ENCODE measurements at places on chromosomes 7 and 10.
A peak's percentile ranks its signal among the peaks of the same experiment; 100 is the strongest.

GRCh38 chr10:36109399-36110023 is 467.4 kb upstream of the FZD8 start:
- DNase-seq, result no peak

- DNase-seq, result no peak
Measured at GRCh38 chr7:107045980-107046379, 1.5 kb downstream of the PRKAR2B start.

- peak; percentile 96 for DNase-seq
Measured at GRCh38 chr7:4641667-4642467, 40.2 kb upstream of the FOXK1 start.

DNA sequence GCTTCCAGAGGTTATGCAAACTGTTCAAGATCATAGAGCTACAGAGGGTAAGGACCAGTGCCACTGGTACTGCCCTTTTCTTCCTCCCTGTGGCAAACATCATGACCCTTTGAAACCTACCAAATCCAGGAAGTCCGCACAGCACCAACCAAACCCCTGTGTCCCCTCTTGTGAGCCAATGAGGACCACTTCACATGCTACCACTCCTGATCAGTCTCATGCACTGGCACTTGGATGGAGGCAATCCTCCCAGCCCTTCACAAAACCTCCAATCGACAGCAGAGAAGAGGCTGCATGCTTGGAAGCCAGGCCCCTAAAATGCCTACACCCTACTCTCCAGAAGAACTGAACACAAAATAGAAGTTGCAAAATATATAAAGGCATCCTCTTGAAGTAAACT is 248.0 kb downstream of the TNS3 start:
- DNase-seq, result no peak

DNA sequence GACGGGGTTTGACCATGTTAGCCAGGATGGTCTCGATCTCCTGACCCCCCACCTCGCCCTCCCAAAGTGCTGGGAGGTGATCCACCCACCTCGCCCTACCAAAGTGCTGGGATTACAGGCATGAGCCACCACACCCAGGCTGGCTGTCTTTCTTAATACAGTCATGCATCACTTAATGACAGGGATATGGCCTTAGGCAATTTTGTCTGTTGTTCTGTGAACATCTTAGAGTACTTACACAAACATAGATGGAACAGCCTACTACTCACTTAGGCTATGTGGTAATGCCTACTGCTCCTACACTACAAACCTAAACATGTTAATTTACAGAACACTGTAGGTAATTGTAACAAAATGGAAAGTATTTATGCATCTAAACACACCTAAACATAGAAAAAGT is 106.6 kb upstream of the KCNMA1 start:
- DNase-seq, result no peak

DNA sequence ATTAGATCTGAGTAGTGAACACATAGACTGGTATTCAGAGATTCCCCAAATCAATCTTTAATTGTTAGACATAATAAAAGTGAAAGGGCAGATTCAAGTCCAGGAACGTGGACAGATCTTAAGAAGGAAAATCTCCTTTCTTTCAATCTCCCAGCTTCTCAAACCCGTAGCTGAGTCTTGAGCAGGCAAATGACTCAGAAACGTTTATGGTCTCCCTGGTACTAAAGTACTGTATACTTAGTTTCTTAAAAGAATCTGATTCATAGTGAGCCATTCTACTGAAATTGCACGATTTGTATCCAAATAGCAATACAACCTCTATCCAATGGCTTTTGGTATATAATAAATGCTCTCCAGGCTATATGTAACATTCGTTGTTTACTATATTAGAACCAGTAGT is 140.4 kb upstream of the RHEB start:
- no peak for DNase-seq

GRCh38 chr7:116629051-116629463 is 42.9 kb upstream of the MET start:
- no peak for DNase-seq

GRCh38 chr10:133196936-133197758 is 32.9 kb upstream of the UTF1 start:
- DNase-seq, result no peak

DNA sequence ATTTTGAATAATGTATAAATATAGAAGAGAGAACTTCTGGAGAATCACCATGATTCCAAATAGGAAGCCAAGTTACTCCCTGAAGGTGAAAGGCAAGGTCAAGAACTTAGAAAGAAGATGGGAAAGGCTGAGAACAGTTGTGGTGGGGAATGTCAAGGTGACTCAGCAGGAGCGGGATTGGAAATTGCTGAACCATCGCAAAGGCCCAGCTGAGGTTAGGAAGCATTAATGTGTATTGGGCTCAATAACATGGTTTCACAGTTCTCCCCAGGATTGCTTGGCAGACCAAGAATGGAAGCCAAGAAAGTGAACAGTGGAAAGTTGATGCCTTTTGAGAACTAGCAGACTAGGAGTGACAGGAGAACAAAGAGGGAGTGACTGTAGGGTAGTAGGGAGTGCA is 133.3 kb downstream of the VTI1A start:
- no peak for DNase-seq

DNA sequence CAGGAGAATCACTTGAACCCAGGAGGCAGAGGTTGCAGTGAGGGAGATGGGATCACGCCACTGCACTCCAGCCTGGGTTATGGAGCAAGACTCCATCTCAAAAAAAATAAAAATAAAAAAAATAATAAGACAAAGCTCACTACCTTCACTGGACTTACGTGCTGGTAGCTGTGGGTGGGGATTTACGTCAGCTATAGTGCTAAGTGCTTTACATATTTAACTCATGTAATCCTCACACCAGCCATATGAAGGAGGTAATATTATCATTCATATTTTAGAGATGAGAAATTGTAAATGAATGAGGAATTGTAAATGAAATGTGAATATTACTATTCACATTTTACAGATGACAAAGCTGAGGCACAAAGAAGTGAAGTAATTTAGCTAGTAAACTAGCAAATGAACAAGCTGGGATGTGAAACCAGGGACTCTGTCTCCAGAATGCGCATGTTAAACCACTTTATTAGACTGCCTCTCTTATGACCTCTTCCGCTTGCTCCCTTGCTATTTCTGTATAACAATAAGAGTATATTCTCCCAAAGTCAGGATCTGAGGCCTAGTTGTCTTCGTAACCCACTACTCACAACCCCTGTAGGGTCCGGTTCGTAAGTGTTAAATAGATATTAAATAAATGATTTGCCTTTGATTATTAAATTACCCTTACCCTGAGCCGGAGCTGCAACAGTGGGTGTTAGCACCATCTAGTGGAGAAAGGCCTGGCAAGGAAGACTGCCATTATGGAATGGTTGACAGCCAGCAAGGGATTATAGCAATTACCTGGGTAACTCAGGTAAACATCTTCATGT is 70.2 kb downstream of the HTR7 start:
- DNase-seq, result peak; percentile 25

DNA sequence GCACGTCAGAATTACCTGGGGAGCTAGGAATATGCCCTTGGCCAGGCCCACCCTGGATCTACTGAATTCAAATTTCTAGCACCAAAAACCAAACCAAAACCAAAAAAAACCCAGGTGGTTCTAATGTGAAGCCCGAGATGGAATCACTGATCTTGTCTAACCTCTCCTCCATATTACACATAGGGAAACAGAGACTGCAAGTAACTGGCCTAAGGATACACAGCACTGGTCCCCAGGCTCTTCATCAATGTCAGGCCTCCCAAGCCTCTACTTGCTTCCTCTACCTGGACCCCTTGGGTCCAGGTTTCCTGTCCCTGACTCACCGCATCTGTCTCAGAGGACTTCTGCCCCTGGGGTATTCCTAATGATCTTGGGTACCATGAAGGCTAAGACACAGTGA is 30.7 kb downstream of the ZCCHC24 start:
- no peak for DNase-seq

DNA sequence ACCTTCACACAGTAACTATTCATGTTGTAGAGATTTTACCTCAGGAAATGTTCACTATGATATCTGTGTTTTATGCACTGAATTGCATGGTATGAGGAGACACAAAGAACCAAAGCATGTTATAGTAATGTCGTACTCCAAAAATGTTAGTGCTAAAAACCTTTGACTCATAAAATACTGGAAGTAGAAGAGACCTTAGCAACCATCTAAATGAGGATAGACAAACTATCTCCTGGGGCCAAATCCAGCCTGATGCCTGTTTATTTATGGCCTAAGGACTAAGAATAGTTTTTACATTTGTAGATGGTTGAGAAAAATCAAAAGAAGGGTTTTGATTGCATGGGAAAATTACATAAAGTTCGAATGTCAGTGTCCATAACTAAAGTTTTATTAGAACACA is 535.1 kb downstream of the INHBA start:
- DNase-seq, result no peak

DNA sequence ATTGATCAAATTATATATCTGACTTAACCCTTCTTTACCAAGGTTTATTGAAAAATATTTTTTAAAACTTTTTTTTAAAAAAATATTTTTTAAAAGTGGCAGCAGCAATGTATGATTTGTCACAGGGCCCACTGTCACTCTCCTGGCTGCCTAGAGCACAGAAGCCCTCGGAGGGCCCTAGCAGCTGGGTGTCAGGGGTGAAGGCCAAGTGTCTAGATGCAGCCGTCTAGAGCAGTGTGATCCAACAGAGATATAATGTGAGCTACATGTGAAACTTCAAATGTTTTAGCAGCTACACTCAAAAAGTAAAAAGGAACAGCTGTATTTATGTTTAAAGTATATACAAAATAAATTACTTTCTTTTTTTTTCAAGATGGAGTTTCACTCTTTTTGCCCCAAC is 112.7 kb downstream of the ARHGAP22 start:
- no peak for DNase-seq
